ENCODE measurements at places on chromosomes 7 and 10.

DNA sequence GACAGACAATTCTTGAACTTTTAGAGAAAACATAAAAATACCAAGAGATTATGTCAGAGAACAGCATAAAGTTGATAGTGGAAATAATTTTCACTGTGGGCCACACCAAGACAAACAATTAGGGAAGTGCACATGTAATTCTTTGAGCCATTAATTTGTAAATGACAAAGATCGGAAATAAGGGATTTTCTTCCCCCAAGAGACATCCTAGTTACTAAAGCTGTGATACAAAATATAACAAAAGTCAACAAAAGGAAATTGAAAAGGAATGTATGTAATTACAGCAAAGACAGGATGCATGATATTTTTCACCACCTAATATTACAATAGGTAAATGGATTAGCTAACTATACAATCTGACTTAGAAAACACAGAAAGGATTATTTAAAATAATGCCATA lies 12.4 kb upstream of the LRRC72 start:
- DNase-seq: no peak

DNA sequence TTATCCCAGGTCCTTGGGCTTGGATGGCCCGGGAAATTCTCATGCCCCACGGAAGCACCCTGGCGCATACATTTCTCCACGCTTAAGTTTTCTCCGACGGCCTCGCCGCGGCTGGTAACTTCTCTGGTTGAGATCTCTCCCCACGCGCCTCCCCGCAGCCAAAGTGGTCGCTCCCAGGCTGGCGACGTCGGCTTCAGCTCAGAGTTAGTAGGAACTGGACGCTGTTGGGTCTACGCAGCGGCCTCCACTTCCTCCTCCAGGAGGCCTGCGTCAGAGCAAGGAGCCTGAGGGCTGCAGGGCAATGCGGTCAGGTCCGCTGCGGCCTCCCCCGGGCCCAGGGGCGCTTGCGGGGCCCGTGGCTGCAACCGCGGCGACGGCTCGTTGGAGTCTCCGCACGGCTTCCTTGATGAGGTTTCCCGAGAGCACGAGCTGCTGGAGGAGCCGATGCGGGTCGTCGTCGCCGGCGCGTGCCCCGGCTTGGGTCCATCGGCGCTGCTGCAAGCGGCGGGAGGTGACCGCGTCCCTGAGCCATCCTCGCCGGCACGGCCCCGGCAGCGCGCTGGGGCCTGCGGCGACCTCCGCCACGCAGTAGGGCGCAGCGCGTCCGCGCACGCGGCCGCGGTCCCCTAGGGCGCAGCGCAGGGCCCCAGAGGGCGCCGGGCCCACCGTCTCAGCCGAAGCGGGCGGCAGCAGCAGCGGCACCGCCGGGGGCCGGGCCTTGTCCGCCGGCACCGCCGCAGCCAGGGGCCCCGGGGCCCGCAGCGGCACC lies 744 bp downstream of the FRAT2 start:
- DNase-seq: peak; percentile 55

DNA sequence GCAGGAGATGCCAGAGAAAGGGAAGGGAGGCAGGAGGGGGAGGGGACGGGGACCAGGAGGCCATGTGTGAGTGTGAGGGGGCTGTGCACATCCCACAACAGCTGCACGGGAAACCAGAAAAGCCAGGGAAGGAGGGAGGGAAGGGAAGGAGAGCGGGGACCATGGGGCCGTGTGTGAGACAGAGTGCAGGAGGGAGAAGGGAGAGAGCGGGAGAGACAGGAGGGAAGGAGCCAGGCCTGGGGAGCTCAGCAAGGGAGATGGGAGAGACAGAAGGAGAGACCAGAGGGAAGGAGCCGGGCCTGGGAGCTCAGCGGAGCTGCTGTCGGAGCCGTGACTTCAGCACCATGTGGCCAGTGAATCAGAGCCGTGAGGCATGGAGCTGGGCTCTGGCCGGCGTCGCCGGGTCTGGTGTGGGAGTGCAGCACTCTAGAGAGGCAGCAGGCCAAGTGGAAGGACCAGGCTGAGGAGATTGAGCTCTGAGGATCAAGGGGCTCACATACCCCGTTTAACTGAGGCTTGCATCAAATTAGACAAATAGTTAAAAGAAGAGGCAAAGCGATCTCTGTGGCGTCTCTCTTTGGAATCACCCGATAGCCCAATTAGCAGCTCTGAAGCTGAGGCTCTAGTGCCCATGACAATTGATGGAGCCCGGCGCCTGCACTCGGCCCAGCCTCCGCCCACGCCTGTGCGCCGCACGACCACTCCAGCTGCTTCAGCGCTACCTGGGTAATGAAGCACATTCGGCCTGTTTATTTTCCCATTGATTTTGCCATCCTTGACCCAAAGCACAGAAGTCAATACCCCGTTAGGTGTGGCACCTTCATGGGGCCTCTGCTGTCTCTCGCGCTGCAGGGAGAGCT lies 150.4 kb downstream of the MAD1L1 start:
- no peak for DNase-seq

- no peak for DNase-seq
These were observed 4.7 kb downstream of the COPS6 start for GRCh38 chr7:100093498-100093897.

- no peak for DNase-seq
These were observed 101.3 kb downstream of the MDFIC start for GRCh38 chr7:115023219-115023618.

DNA sequence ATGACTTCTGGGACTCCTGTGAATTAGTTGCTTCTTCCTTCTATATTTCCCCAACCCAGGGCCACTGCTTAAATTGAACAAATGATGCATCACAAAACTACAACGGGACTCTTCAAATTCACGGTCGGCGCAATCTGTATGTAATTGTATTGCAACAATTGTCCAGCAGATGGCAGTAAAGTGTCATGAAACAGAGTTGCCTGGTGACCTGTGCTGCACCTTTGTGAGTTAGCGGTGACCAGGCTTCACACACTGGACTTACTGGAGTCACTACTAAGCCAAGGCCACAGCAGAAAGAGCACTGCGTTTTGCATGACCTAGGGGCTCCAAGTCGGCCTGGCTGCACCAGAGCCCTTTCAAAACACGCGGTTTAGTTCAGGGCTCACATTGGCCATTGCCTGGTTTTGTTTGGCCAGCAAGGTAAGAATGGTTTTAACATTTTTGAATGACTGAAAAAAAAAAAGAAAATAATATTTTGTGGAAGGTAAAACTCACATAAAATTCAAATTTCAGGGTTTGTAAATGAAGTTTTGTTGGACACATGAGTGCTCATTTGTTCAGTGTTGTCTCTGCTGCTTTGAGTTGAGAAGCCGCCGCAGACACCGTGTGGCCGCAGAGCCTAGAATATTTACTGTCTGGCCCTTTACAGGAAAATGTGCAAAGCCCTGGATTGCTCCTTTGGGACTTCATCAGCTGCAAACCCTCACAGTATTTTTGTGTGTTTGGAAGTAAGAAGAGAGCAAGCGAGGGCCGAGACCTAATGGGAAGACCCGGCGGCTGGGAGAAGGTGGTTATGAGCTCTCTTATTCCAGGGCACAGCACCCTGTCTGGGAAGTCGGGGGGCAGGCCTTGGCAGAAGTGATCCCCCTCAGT lies 23.2 kb upstream of the ZNF32 start:
- DNase-seq: peak; percentile 72

DNA sequence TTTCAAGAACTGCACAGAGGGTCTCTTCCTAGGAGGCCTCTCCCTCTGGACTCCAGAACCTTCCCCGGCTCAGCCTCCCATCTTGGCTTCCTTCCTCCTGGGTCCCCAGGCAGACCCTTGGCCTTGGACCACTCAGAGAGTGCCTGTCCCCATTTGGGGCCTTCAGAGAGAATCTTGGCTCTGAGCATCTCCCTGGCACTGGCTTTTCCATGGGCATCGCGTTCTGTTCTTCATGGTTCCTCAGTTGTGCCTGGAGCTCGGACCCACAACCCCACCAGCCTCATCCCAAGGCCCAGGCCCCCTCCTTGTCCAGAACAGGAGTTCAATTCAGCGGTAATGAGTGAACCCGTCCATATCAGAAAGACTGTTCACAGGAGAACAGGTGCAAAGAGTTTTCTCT lies 73.4 kb downstream of the VIPR2 start:
- no peak for DNase-seq

DNA sequence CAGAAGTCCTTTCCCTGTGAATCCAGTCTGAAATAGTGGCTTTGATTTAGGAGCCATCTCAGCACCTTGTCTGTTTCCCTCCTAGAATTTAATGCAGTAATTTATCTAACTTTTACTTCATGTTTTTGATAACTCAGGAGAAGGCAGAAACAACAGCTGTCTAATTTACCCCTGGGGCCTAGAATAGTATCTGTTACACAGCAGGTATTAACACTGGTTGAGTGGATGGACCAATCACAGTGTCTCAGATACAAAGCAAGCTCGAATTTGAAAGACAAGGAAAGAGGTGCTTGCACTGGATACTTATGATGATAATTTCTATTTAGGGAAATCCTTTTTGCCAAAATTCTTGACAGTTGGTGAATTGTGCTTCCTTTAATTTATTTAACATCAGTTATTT lies 23.4 kb downstream of the CHRM2 start:
- DNase-seq: no peak

GRCh38 chr7:17968791-17969715 lies 28.8 kb upstream of the SNX13 start:
- no peak for DNase-seq

DNA sequence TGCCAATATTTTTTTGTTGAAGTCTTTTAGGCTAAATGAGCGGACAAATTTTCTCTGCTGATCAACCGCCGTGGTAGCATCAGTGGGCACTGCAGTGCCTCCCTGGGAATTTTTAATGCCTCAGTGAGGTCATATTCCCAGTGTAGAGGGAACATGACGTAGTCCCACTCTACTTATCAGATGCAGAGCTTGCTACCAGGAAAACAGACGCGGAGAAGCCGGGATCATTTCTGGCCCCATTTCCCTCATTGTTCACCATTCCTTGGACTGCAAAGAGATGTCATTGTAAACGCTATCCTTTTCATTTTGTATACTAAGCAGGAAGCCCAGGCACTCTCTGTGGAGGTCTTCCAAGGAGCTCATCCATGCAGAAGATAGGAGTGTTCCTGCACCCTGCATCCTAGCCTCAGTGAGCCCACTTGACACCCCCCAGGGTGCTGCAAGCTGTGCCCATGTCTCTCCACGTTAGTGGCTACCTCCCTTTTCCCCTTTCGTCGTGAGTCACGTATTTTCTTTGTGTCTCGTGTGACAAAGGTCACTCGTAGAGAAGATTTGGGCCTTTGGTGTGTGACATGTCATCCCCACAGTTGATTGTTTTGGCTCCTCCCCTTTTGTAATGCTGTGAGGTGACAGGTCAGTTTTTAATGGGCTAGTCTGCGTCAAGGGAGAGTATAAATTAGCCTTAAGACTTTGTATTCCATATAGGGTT lies 145.5 kb downstream of the TCF7L2 start:
- DNase-seq: no peak

GRCh38 chr7:18771834-18772566 lies 276.5 kb downstream of the HDAC9 start:
- DNase-seq: no peak

DNA sequence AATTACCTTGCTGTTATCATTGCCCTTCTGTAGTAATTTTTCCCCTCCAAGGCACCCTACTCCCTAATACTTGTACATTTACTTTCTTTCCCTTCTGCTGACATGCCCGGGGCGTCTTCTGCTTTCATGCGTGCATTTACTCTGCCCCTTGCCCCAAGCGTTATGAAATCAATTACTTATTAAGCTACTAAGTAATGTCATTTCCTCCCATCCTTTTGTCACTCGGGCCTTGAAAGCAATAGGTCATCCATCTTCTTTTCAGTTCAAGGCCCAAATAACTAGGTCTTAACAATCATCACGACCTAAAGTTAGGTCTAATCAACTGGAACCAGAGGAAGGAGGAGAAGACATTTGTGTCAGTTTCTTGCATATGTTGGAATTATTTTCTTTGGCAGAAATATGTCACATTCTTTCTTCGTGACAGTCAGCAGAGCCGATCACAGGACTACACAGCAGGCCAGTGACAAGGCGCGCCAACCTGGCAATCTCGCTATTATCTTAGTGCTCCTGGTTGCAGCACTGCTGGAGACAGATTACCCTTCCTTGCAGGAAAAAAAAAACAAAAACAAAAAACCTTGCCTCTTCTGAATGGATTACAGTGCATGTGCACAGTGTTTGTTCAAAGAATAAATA lies 179.2 kb downstream of the RELN start:
- DNase-seq: no peak

DNA sequence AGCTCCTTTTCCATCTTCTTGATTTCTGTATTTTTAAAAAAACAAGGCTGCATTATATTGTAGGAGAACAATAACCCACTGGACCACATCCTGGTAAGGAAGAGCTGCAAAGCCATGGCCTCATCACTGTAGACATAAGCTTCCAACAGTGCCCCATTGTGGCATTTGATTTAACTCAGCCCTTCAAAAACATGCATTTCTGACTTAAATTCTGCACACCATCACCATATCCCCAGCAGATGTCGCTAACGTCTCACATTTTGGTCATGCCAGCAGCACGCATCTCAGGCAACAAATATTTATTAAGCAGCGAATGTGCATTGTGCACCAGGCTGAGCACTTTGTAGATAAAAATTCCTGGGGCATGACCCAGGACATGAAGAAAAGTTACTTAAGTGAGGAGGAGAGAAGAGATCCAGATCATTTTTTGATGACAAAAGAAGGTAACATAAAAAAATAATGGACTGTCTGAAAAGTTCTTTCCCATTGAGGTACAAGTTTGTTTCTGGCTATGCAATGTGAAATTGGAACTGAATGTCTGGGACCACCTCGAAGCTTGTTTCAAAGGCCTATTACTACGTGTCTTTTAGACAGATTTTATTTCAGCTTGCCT lies 164.6 kb upstream of the CDCA7L start:
- DNase-seq: peak; percentile 87

DNA sequence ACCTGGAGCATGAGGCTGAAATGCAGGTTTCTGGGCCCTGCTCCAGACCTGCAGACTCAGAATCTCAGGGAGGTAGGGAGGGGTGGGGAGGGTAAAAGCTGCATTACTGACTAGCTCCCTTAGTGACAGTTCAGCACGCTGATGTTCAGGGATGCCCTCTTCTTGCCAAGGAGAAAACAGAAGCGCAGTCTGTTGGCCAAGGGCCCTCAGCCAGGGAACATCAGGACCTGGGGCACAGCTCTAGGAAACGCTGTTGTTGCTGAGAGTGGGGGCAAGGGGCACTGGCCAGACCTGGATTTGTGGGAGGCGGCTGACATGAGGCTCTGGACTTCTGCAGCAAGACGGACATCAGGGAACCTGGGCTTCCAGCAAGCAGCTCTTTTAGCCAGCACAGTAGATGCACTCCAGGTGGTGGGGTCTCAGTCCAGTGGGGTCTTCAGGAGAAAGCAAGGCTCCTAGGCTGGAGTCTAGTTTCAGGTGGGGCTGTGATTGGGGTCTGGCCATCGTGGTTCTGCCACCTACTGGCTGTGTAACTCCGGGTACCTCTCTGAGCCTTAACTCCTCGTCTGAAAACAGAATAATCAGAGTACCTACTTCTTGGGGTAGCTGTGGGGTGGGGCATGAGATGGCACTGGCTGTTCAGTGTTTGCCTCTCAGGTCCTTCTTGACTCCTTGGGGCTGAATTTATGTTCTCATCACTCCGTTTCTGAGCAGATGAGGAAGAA lies 72.9 kb upstream of the PRLHR start:
- DNase-seq: no peak

- peak; percentile 95 for DNase-seq
These were observed at the start of gene HERC4 for GRCh38 chr10:68074775-68075549. HERC4 (minus strand) TSS chr10:68075283; CDS start chr10:68073108, 2,175 bp downstream.

GRCh38 chr10:79127151-79127961 lies 58.6 kb downstream of the ZMIZ1 start:
- no peak for DNase-seq
